ENCODE measurements at places on chromosomes 13 and 19.

DNA sequence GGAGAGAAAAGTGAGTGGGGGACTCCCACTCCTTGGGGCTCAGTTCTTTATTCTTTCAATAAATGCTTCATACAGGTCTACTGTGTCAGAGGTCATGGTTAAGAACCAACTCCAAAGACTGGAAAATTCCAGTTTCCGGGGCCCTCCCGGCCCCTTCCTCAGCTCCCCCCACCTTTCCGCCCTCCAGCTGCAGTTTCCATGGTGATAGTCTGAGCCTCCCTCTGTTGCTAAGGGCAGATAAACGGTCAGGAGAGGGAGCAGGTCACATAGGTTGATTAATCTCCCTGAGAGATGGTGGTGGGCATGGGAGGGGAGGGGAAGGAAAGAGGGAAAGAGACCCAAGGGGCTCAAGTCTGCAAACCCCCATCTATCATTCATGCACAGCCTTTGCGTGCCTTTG is 131.5 kb upstream of the USP29 start:
- no peak for DNase-seq

DNA sequence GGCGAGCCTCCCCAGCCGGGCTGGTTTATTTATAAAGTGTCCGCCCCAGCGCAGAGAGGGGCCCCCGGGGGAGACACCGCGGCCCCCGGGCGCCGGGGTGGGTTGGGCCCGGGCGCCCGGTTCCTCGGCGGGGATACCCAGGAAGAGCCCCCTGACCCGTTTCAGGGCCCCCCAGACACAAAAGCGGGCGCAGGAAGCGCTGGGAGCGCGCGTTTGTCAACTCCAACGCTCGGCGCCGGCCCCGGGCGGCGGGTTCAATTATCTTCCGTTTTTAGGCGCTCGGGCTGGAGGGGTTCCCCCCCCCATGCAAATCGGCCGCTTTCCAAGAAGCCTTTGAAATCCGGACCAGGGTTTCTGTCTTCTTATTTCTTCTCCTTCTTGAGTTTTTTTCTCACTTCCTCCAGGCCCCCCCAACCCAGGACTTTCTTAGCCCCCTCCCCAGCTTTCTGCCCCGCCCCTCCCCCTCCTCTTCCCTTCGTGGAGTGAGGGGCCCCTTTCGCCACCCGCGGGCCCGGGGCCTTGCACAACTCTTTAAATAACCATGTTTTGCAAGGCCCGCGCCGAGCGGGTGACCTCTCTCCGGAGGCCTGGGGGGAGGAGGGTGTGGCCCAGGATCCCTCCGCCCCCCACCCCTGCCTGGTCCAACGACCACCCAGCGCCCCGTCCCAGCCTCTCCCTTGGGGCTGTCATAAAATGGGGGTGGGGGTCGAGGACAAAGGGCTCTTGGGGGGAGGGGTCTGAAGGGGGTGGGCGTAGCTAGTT is 935 bp downstream of the ARID3A start:
- DNase-seq: peak; percentile 30

DNA sequence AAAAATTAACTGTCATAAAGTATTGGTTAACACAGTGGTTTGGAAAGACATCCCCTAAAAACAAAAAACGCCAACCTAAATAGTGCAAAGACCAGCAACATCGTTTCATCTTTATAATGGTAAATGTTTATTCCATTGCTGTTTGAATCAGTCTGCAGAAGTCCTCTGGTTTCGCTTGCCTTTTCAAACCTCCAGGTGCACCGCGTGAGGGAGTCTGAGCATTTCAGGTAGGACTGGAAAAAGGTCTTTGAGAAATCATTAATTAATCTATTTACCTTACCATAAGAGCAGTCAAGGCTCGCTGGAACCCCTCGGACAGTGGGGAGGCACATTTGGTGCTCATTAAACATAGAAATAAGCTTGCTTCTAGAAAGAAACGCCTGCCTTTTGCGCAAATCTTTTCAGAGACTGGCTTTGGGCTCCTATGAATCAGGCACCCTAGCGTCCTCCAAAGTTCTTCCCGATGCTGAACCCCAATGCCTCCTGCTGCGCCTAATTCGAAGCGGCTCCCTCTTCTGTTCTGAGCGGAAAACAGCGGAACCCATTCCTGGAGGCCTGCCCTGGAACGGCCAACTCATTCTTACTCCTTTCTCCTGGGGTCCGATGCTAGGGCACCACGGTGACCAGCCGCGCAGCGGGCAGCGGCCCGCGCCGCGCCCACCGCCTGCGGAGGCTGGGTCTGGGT is 951 bp upstream of the MTUS2 start:
- DNase-seq: no peak

DNA sequence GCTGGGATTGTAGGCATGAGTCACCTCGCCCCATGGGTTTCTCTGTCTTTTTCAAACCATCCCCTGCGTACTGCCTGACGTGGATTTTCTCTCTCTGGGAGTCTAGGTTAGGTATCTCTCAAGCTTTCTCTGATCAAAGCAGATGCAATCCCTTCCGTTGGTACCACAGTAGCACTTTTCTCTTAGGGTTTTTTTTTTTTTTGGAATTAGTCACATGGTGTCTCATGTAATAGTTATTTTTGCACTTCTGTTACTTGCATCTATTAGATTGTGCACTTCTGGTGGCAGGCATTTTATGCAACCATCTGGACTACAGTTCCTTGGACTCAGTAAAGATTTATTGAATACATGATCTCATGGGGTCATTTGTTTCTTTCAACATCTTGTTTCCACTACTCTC is 72.1 kb downstream of the GPC6 start:
- DNase-seq: no peak

- no peak for DNase-seq
Measured at GRCh38 chr13:41613471-41613870, 156.1 kb downstream of the RGCC start.

- no peak for DNase-seq
Measured at GRCh38 chr13:97191615-97192014, 30.5 kb upstream of the MBNL2 start.

- no peak for DNase-seq
Measured at GRCh38 chr19:7500811-7501450, 12.1 kb upstream of the PEX11G start.

GRCh38 chr19:49453757-49454240 is 774 bp downstream of the ALDH16A1 start:
- no peak for DNase-seq

DNA sequence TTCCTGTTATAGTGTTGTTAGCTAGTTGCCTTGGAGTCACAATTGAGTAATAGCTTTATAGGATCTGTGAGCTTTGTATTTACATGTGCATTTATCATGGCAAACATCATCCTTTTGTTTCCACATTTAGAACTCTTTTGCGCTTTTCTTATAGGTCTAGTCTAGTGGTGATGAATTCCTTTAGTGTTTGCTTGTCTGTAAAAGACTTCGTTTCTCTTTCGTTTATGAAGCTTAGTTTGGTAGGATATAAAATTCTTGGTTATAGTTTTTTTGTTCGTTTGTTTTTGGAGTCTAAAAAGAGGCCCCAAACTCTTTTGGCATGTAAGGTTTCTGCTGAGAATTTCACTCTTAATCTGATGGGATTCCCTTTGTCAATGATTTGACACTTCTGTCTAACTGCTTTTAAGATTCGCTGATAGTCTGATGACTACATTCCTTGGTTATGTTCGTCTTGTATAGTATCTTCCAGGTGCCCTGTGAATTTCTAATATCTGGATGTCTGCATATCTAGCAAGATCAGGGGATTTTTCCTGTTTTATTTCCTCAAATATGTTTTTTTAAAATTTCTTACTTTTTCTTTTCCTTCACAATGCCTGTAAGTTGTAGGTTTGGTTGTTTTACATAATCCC is 20.2 kb downstream of the DNAJC3 start:
- no peak for DNase-seq

DNA sequence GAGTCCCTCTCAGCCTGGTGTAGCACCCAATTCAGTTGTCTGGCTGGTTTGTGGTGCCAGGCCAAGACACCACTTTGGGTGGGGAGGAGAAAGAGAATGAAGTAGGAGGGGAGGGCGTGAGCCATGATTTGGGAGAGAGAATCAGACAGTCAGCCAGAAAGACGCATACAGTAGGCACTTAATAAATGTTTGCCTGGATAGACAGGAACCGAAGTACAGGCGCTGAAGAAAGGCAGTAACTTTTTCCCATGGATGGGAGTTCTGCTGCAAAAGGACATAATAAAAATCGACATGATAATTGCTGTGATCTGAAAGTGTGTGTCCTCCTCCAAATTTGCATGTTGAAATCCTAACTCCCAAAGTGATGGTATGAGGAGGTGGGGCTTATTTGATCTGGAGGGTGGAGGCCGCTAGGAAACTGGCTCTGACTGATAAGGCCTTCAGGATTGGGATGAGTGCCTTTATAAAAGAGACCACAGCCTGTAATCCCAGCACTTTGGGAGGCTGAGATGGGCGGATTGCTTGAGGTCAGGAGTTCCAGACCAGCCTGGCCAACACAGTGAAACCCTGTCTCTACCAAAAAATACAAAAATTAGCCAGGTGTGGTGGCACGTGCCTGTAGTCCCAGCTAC is 38.4 kb upstream of the PDCD5 start:
- DNase-seq: no peak

- no peak for DNase-seq
Measured at GRCh38 chr19:50657222-50657669, 8.0 kb downstream of the C19orf81 start.

DNA sequence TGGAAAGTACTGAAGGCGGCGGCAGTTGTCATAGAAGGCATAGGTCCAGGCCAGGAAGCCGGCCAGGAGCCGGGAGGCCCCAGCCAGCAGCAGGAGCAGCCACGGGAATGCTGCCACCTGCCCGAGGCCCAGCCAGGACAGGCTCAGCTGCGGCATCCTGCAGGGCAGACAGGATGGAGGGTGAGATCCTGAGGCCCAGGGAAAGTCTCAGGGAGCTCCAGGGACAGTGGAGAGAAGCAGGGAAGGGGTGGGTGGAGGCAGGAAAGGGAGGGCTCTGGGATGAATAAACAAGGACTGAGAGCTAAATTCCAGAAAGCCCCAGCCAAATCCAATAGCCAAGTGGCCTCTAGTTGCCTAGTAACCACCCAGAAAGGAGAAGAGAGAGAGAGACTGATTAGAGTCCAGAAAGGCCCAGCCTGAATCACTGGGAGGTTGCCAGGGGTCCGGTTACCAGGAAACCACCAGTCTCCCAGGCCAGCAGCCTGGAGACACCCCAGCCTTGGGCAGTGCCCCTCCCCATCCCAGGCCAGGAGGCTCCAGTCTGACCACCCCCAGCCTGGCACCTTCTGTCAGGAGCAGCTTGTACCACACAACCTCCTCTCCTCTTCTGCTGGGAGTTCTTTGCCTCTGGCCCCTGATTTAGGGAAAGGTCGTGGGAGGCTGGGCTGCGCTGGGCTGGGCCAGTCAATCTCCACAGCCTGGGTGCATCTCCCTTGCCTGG is 7.5 kb upstream of the OR10H5 start:
- DNase-seq: no peak

GRCh38 chr13:59301174-59301567 is 862.6 kb downstream of the DIAPH3 start:
- no peak for DNase-seq

GRCh38 chr13:20411638-20412342 is 113.9 kb downstream of the CRYL1 start:
- no peak for DNase-seq

- no peak for DNase-seq
Measured at GRCh38 chr13:98707281-98707999, 45.0 kb downstream of the SLC15A1 start.
